ENCODE measurements at places on chromosomes 1 and 21. TPM values are rescaled to one million over a fixed set of nuclear protein-coding genes. Genes with fewer than 3 reads are reported as not detected.

KCNJ15 gene
- 6.9 TPM for total RNA-seq

DNA sequence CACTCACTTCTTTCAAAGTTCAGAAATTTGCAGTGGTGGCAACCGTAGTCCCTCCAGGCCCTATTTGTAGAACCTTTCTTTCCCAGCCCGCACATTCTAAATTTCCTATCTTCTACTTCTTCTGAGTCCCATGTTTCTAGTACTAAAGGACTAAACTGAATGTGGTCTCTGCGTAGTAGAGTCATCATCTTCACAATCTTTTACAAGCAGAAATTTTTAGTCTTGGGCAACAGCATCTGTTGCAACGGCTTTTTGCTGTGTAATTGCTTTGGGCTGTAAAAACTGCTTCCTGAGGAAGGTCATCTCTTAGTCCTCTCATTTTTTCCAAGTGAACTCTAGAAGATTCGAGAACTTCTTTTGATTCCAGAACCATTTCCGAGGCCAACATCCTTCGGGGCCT lies 23.9 kb downstream of the VAV3 start:
- no peak for DNase-seq

DNA sequence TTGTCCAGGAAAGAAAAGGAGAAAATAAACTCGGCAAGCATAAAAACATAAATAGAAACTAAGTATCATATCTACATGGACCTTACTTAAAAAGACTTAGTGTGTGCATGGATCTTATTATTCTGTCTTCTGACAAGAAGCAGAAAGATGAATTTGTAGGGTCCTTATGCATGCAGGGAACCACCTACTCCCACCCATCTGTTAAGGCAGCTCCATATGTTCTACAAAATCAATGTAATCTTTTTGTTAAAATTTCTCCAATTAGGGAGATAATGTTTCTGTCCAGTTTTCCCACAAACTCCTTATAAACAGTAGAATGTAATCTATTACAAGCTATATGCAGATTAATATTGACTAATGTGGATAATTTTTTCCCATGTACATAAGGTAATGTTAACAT lies 13.9 kb upstream of the PTPN14 start:
- no peak for DNase-seq

- DNase-seq = no peak
These were observed 369 bp upstream of the ZYG11B start for GRCh38 chr1:52725903-52726264.

CYP4A22 gene
- 2.2 TPM for total RNA-seq

GRCh38 chr1:21927533-21928237 lies 9.4 kb downstream of the HSPG2 start:
- DNase-seq = no peak

DNA sequence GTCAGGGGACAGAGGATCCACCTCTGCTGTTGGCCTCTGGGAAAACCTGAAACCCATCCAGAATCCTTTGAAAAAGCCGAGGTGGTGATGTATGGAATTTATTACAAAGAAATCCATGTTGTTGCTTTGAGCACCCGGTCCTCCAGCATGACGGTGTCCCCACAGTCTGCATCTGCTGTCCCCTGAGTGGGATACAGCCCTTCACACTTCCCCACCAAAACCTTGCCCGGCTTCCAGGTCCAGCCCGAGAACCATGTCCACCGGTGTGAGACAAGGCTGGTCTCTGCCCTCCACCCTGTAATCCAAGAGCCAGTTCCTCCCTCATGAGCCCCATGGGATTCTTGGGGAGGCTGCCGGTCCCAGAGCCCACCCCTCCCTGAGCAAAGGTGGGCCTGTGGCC lies 70.5 kb downstream of the STUM start:
- DNase-seq = no peak

GRCh38 chr1:5597171-5597850 lies 394.9 kb downstream of the NPHP4 start:
- DNase-seq = no peak

PIK3R3 gene
- 80.3 TPM for total RNA-seq

SPRR2G gene
- total RNA-seq = not detected

GRCh38 chr1:7845761-7846160 lies 7.1 kb downstream of the UTS2 start:
- DNase-seq = no peak

DNA sequence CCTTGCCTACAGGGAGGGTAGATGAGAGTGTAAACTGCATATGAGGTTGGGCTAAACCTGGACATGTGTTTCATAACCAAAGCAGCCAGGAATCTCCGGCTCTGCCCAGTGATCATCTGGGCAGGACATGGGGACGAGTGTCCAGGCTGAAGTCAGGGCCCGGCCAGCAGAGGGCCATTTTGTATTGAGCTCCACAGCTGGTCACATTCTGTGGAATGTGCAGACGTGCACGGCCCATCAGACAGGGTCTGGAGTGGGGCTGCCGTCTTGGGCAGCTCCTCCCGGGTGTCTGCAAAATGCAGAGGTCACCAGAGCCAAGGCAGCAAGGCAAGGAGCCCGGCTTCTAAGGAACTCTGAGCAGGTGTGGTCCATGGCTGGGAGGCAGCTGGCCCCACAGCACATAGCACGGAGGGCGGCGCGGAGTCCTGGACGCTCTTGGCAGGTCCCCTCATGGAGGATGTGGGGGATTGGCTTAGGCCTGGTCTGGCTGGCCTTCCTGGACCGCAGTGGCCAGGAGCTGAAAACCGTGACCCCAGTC lies 6.2 kb downstream of the LRRC3 start:
- no peak for DNase-seq
